Right renal cortex interstitium (tissue), 3 donors: ENCODE measurements at places on chromosomes 4 and X. TPM values are rescaled to one million over a fixed set of nuclear protein-coding genes. Genes with fewer than 3 reads are reported as not detected.

- no peak for DNase-seq
Observed at GRCh38 chr4:1048773-1049590, 37.6 kb downstream of the FGFRL1 start.

DNA sequence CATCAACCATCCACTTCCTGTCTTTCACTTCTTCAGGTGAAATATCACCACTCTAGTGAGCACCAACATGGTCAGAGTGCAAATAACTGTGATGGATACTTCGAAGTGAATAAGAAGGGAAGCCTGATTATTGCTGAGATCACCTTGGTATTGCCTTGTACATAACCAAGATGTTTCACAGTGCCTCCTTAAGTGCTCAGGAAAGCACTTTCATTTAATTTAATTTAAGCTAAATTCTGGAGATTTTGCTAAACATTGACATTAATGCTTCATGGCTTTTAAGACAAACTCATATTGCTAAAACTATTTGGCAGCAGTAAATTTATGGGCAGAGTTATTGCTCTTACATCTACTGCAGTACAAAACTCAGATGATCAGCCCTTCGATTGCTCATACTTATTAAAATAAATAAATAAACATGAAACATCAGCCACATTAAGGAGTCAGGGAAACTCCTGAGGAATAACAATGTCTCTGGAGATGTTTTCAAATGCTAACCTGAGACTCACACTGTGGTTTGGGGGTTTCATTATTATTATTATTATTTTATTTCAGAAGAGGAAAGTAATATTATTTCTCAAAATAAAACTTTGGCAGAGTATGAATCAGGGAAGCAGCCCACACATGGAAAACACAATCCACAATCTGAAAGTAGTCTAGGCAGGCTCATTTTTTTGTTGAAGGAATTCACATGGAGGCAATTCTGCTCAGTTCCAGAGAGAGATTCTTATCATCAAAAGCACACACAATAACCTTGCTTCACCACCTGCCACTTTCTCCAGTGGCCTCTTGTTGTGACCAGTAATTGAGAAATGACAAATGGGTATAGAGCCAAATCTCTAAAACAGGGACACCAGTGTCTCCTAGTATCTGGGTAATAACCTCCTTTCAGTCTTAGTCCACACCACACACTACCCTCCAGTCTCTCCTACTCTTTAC, 344.2 kb downstream of the MAPK10 start:
- DNase-seq, result no peak

GRCh38 chr4:11297201-11297600, 131.5 kb downstream of the HS3ST1 start:
- DNase-seq, result no peak

DNA sequence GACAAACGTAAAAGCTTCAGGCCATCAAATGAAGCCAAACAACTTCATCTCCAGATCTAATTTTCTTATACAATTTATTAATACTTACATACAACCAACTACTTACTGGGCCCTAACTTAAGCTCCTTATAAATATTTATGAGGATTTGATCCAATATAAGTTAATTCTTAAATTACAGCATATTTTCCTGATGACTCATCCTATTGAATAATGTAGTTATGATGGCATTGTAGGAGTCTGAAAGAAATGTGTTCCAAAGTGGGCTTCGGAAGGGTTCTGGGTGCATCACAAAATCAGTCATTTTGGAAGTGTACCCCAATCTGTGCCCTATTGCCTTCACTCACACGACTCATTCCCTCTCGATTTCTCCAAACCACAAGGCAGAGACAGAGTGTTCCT, 455.1 kb upstream of the CTSO start:
- no peak for DNase-seq

- no peak for DNase-seq
Observed at GRCh38 chr4:163603257-163603656, 108.8 kb downstream of the TMA16 start.

The RNF150 gene
- 24.9 TPM for polyA plus RNA-seq

The TMEM47 gene
- 39.0 TPM for polyA plus RNA-seq

The RPS6KA6 gene
- polyA plus RNA-seq, result 18.6 TPM

The DACH2 gene
- polyA plus RNA-seq, result 23.8 TPM
